ENCODE measurements at places on chromosomes 7 and 10.

DNA sequence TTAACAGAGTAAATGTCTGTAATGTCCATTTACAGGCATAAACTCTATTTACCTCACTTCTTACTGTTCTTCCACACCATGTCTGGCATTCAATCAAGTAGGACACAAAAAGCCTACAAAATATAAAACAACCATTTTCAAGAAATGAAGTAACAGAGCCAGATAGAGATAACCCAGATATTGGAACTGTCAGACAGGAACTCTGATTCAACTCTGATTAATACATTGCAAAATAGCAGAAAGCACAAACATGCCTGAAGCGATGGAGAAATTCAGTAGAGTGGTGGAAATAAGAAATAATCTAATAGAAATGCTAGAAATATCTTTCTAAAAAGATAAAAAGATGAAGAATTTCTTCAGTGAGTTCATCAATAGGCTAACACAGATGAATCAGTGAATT, 964.4 kb downstream of the PCDH15 start:
- no peak for DNase-seq

DNA sequence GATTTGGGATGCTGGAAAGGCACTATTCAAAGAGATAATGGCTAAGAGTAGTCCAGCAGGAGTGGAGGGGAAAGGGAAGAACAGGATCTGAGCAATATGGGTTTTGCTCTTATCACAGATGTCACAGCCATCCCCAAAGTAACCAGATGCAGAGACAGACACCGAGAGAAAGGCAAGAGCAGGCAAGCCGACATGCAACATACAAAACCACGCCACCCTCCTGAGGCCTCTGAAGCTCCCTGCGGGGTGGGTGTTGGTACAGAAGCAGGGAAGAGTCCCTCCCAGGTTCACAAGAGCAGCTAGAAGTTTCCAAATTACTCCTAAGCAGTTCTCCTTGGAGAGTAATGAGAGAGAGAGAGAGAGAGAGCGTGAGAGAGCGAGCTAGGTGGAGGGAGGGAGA, 10.8 kb upstream of the C10orf53 start:
- DNase-seq: no peak

- no peak for DNase-seq
Observed at GRCh38 chr10:78309536-78310237, 276.0 kb downstream of the RPS24 start.

- no peak for DNase-seq
Observed at GRCh38 chr7:25249772-25250171, 21.5 kb upstream of the NPVF start.

- DNase-seq: no peak
Observed at GRCh38 chr7:30656006-30656957, 26.0 kb downstream of the CRHR2 start.

- DNase-seq: no peak
Observed at GRCh38 chr7:45457591-45457990, 116.6 kb upstream of the ADCY1 start.
